ENCODE measurements at places on chromosomes 6 and 20. TPM values are rescaled to one million over a fixed set of nuclear protein-coding genes. Genes with fewer than 3 reads are reported as not detected.

The PRSS16 gene
- total RNA-seq = 25.7 TPM

DNA sequence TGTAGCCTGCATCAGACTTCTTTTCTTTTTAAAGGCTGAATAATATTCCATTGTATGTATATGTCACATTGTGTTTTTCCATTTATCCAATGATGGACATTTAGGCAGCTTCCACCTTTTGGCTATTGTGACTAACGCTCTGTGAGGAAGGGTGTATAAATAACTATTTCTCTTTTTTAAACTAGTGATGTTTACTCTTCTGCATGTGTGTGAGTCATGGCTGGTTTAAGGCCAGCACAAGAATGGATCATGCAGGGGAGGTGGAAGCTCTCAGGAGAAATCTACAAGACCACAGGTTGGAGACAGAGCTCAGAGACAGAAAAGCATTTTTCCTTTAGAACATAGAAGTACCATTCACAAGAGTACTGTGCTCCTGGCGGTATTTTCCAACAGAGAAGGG, 307.2 kb downstream of the SOX4 start:
- no peak for DNase-seq

DNA sequence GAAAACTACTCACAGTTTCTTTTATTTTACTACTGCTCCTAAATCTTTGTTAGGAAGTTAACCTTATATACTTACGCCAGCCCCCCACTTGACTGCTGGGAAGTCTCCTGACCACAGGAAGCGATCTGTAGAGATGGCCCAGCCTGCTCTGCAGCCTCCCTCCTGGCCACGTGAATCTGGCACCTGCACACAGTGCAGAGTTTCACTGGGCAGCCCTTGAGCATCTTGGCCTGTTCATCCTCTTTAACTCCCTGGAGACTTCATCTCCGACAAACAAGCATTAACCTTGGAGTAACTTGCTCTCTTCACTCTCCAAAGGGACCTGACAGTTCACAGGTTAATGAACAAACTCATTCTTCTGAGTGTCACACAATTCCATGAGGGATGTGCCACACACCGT, 294.1 kb downstream of the BTBD9 start:
- no peak for DNase-seq

DNA sequence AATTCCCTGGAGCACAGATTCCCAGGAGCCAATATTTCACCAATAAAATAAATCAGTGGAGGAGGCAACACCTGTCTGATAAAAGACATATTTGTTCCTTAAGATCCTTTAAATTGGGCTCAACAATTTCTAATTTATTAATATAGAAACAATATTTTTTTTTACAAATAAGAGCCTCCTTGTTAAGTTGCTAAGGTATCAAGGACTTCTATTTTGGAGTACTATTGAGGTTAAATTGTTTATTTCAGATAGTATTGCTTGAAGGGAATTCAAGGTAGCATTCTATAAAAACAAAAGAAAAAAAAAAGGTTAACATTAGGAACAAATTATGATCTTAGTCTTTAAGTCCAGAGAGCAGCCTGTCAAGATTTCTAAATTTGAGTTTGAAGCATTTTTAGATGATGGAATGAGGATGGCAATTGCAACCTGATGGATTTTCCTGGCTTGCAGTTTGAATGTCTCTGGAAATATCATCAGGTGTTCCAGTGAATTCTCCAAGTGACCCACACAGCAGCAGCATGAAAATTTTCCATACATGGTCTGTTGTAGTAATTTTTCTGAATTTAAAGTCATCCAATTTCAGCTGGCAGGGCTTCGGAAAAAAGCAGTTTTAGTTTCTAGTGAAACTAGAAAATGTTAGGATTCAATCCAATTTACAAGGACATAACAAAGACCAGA, 19.3 kb upstream of the NCR2 start:
- DNase-seq = no peak

GRCh38 chr20:20213526-20214121, 154.3 kb upstream of the INSM1 start:
- DNase-seq = no peak

GRCh38 chr6:33176906-33177305, 15.4 kb downstream of the COL11A2 start:
- no peak for DNase-seq

The MYLK2 gene
- not detected for total RNA-seq

- no peak for DNase-seq
Measured at GRCh38 chr20:58987790-58988564, 6.9 kb downstream of the NELFCD start.

GRCh38 chr20:5195655-5196054, 68.8 kb downstream of the CDS2 start:
- DNase-seq = no peak

GRCh38 chr6:33069021-33069738, 4.3 kb downstream of the HLA-DPA1 start:
- DNase-seq = no peak

- no peak for DNase-seq
Measured at GRCh38 chr20:11018668-11019170, 344.9 kb upstream of the JAG1 start.
